Right lobe of liver (tissue), 6 donors: ENCODE measurements at places on chromosomes 6 and 20. TPM values are rescaled to one million over a fixed set of nuclear protein-coding genes. Genes with fewer than 3 reads are reported as not detected.

TMEM239 gene
- not detected for total RNA-seq

CPXM1 gene
- total RNA-seq, result not detected

SIRPA gene
- total RNA-seq, result 38.5 TPM

EHMT2 gene
- total RNA-seq, result 15.0 TPM

MDFI gene
- total RNA-seq, result 1.1 TPM

CAGE1 gene
- total RNA-seq, result not detected

GCNT2 gene
- 9.7 TPM for total RNA-seq

SLC17A4 gene
- total RNA-seq, result 23.2 TPM

TREM1 gene
- total RNA-seq, result 0.51 TPM

SCRT2 gene
- not detected for total RNA-seq

TOMM6 gene
- total RNA-seq, result 96.6 TPM

PKHD1 gene
- total RNA-seq, result 2.9 TPM

IL17F gene
- total RNA-seq, result not detected

OPRM1 gene
- total RNA-seq, result not detected

TNXB gene
- total RNA-seq, result 7.2 TPM

HDGFL1 gene
- total RNA-seq, result not detected

SAMD3 gene
- total RNA-seq, result 0.25 TPM
